ENCODE measurements at places on chromosomes 13 and 19.

- no peak for DNase-seq
These were observed 28.7 kb downstream of the CYP4F2 start for GRCh38 chr19:15869109-15869555.

DNA sequence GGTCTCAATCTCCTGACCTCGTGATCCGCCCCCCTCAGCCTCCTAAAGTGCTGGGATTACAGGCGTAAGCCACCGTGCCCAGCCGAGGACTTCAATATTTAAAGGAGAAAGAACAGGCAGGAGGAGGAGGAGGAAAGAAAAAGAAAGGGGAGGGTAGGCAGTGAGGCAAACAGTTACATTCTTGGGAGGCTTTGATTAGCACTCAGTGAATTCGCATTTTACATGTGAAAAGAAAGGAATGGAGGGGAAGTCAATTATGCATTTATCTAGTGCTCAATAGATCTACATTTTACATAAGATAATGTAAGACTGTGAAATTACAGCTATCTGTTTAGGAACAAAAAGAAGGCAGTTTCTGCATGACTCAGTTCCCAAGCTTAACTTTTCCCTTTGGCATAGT, 30.9 kb upstream of the CXCL17 start:
- no peak for DNase-seq

DNA sequence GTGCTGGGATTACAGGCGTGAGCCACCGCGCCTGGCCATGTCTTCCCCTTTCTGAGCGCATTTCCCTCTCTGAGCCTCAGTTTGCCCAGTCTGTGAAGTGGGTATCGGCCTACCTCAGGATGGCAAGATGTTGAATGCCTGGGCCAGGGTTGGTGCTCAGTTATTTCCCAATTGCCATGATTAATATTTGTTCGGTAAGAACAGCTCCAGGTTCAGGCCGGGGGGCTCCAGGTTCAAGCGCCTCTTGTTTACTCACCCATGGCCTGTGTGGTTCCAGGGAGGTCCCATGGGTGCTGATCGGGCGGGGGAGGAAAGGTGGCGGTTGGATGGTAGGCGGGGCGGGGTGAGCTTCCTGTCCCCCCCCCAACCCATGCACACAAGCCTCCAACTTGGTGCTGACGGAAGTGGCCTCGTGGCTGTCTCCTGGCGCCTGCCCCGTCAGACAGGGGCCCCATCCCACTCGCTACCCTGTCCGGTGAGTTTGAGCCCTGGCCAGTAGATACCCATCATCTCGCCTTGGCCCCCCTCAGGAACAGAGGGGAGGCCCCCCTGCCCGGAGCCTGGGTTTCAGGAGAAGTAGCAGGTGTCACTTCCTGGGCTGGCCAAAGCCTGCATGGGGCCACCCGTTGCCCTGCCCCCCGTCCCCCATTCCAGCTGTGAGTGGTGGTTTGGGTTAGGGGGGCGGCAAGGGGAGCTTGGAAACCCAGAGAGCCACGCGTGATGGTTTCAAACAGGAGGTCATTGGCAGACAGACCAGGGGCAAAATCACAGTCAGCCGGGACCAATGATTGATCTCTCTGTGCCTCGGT, at the start of gene FCHO1:
TSS of gene FCHO1 (plus strand) at position 375 of the 809 bp plus-strand sequence. CDS start 3,688 bp downstream, outside the sequence.
- no peak for DNase-seq

DNA sequence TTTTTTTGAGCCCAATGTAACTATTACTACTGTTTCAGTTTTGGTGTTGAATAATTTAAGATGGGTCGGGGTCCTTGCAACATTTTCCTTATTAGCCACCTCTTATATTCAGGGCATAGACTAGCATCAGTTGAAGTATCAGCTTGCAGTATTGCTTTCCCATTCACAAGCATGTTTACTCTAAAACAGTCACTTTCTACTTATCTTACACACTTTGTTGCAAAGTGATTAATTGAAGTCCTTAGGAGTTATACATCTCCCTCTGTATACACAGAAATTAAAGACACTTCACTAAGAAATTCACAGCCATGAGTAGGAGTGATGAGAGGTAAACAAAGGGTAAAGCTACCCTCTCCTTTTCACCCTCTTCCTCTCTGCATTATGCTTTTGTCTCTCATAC, 27.6 kb downstream of the SLAIN1 start:
- DNase-seq = no peak

All from NCI-H1436 treated with DMSO at 0.1 percent for 48 hours (cell line).